ENCODE measurements at places on chromosomes 6 and 20.

GRCh38 chr6:170461556-170462365, 91.3 kb downstream of the PSMB1 start:
- DNase-seq, result no peak

DNA sequence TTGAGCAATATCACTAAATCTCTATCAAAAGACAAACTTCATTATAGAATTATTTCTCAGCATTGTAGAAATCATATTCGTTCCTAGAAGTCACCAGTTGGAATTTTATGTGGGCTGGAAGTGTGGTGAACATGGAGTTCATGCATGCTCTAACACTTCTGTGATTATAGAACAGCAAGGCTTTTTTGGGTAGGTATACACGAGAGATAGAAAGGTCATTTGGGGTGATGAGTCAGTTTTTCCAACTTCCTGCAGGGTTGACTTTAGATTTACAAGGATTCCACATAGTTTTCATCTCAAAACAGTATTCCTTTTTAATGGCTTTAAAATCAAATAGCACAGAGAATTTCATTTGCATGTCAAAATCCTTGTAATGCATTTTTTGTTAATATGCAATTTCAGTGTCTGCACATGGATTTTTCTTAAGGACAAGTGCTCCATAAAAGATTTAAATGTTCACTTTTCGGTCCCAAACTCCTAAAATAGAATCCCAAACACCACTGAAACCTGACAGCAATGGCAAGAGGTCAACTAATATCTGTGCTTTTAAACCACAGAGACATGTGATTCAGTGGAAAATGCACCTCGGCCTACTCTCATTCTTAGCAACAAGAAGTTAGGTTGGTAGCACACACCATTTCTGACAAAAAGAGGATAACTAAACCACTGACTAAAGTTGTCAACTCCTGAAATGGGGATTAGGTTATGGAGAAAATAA, 211.0 kb downstream of the MOXD1 start:
- peak; percentile 37 for DNase-seq

DNA sequence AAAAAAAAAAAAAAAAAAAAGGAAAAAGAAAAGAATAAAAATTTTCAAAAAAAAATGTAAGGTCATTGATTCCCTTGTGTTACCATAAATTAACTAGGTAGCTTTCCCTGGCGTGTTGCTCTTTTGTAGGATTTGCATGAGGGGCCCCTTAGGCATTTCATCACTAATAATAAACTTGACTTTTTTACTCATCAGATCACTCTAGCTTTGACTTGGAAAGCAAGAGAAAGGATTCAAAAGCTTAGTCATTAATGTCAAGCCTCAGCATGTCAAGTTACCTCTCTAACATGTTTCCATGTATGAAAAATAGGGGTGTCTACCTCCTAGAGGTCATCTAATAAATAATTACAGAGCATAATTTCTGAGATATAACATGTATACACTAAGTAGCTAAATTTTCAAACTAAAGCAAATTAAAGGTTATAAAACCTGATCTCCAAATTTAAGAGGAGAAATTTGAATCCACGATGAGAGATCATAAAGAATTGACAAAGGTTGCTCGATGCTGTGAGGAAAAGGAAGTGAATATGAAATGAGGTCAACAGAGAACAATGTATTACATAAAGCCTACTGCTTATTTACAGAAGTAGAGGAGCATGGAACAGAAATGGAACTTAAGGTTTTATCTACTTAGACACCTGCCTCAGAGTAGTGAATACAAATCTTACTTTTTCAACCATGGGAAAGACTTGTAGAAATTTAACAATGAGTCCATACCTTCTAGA, 86.8 kb downstream of the ARHGAP18 start:
- no peak for DNase-seq

GRCh38 chr6:128124713-128125112, 223.9 kb upstream of the THEMIS start:
- DNase-seq, result peak; percentile 29

DNA sequence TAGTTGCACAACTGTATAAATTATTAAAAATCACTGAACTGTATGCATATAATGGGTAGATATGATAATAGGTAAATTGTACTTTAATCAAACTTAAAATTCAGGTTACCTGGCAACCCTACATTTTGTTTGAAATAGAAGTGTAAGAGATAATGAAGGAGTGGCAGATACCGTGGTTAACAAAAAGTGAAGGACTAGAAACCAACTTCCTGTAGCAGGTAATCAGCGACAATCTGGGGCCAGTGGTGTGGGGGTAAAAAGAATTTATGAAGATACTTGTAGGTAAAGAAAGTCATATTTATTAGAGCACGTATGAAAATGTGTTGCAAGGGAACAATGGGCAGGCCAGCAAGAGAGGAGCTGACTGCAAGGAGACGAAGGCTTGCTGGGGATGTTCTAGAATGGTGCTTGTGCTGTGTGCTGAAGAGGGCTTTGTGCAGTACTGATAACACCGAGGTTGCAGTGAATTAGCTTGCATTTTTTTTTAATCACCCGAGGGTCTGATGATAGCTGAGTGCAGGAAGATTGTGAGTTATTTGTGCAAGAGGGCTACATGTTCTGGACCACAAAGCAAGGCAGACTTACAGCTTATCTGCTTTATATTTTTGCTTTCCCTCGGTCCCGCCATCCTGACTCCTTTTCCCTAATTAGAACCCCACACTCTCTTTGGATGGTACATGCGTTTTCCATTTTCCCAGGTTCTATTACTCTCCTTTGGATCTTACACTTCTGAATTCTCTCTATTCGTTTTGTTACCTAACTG, 4.6 kb upstream of the ENPP1 start:
- DNase-seq, result no peak

- DNase-seq, result peak; percentile 88
These were observed 36.0 kb upstream of the SMIM29 start for GRCh38 chr6:34284563-34285447.

DNA sequence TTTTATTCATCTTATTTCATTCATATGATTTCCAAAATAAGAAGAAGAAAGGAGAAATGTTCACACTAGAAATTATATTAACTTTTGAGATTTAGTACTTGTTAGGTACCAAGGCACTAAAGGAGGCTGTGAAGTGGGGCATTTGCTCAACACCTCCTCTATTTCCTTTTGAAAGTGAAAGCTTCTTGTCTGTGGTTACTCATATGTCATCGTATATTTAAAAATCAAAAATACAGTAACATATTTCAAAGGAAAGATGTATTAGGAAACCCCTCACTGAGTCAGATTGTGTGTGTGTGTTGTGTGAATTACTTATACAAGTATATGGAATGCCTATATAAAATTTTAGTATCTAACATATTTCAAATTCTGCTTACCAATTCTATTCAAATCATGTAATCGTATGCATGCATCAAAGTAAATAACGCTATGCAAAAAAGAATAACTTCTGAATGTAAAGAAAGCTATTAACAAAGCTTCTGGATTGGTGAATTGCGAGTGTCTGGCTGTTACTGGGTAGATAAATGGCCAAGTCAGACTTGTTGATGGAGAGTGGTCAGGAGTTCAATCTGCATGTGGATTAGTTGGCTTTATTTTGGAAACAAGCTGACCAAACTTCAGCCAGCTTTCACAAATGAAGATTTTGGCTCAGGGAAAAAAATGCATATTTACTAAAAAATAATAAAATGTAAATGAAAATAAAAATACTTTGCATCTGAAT, 70.9 kb downstream of the PACRG start:
- no peak for DNase-seq

DNA sequence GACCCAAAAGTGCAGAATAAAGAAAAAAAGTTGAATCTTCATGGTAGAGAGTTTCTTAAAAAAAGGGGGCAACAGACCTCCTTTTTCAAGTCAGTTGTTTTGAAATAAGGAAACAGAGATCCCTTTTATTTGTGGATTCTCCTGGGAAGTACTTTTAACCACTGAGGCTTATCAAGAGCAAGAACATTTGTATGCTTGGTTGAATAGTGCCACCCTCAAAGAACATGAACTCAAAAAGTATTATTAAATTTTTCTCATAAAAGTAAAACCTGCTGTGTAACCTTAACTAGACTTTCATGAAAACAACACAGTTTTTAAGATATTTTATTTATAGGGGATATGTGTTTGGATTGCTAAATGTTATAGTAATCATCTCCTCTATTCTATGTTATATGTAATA, at the start of gene DEFB110:
Gene DEFB110, minus strand, starts transcription at position 101 of the 400 bp plus-strand sequence. Its CDS starts 59 bp downstream, at position 42.
- no peak for DNase-seq

DNA sequence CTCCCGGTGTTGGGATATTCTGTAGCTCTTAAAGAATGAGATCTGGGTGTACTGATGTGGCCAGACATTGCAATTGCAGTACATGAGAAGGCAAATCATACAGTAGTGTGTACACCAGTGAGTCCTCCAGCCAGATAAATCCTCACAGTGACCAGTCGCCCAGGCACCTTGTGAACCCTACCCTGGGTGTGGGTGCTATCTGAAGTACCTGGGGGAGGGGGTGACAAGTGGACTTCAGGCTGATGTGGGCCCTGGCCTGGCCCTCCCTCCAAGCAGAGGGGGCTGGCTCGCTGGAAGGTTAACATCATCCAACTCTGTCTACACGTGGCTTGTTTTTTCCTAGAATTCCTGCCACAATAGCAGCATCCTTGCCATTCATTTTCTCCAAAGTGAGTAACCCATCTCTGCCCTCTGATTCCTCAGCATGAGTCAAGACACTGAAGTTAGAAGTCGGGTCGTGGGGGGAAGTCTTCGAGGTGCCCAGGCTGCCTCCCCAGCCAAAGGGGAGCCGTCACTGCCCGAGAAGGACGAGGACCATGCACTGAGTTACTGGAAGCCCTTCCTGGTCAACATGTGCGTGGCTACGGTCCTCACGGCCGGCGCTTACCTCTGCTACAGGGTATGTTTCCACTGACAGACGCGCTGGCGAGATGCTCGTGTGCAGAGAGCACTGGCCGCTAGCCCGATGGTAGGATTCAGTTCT, 70.8 kb downstream of the PTPN1 start:
- no peak for DNase-seq

DNA sequence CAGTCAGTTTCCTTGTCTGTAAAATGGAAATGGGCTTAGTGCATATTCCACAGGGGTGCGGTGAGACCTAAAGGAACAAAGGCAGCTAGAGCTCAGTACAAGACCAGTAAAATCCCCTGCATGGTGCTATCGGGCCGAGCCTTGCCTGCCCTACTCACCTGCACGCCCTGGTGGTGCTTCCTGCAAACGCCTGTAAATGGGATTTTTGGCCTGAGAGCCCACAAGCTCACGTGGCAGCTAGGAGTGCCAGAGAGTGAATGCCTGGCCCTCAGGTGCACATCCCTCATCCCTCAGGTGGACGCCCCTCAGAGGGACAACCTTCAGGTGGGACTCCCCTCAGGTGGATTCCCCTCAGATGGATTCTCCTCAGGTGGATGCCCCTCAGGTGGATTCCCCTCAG, 48.0 kb upstream of the VSX1 start:
- no peak for DNase-seq

- DNase-seq, result no peak
These were observed 756.4 kb upstream of the MMS22L start for GRCh38 chr6:98039443-98039842.

GRCh38 chr20:17066902-17067301, 159.9 kb upstream of the PCSK2 start:
- DNase-seq, result no peak

- DNase-seq, result no peak
These were observed 571.9 kb upstream of the CHD6 start for GRCh38 chr20:42190084-42190483.

DNA sequence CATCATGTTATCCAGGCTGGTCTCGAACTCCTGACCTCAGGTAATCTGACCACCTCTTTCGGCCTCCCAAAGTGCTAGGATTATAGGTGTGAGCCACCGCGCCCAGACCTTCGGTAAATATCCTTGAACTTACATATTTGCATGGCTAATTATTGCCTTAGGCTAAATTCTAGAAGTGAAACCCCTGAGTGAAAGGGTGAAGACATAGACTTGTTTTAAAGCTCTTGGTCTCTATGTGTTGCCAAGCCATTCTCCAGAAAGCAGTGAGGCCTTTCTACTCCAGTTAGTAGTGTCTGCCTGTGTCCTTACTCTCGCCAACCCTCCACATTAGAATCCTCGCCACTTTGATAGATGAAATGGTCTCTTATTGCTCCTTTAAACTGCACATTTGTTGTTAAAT, 2.6 kb upstream of the NOTCH4 start:
- DNase-seq, result no peak

GRCh38 chr6:24329451-24329850, 28.4 kb downstream of the DCDC2 start:
- no peak for DNase-seq

- DNase-seq, result no peak
These were observed 200.2 kb upstream of the EYA4 start for GRCh38 chr6:133040803-133041419.

DNA sequence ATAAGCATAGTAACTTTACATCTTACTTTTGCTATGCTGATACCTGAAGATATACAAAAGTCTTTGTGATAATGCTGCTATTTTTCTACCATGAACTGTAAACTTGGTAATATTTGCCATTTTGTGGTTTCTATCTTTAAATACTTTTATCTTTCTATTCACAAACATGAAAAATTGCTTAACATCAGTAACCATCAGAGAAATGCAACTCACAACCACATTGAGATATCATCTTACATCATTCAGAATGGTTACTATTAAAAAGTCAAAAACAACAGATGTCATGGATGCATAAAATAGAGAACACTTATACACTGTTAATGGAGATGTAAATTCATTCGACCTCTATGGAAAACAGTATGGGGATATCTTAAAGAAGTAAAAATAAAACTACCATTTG, 112.0 kb downstream of the TRDN start:
- DNase-seq, result no peak

GRCh38 chr20:57316795-57317201, 12.8 kb upstream of the SPO11 start:
- no peak for DNase-seq

Measured in astrocyte of the spinal cord (primary cell).